Dermis blood vessel endothelial cell (primary cell): ENCODE measurements at places on chromosomes 7 and 10. TPM values are rescaled to one million over a fixed set of nuclear protein-coding genes. Genes with fewer than 3 reads are reported as not detected.

Gene FRMD4A
- total RNA-seq = 42.0 and 51.8 TPM in 2 replicates

Gene ANKRD1
- total RNA-seq = 441 and 829 TPM in 2 replicates

Gene LIPM
- not detected in 2 replicates for total RNA-seq

Gene TFR2
- 0.68 and 0.70 TPM in 2 replicates for total RNA-seq

Gene PTPRN2
- 2.1 and 2.2 TPM in 2 replicates for total RNA-seq

Gene SP4
- total RNA-seq = 6.5 and 8.4 TPM in 2 replicates

Gene HOXA7
- total RNA-seq = 1.4 and 2.9 TPM in 2 replicates

Gene TWIST1
- not detected in 2 replicates for total RNA-seq

- DNase-seq = peak; percentile 51
Observed at GRCh38 chr7:33764752-33765451, 140.4 kb upstream of the BMPER start.

DNA sequence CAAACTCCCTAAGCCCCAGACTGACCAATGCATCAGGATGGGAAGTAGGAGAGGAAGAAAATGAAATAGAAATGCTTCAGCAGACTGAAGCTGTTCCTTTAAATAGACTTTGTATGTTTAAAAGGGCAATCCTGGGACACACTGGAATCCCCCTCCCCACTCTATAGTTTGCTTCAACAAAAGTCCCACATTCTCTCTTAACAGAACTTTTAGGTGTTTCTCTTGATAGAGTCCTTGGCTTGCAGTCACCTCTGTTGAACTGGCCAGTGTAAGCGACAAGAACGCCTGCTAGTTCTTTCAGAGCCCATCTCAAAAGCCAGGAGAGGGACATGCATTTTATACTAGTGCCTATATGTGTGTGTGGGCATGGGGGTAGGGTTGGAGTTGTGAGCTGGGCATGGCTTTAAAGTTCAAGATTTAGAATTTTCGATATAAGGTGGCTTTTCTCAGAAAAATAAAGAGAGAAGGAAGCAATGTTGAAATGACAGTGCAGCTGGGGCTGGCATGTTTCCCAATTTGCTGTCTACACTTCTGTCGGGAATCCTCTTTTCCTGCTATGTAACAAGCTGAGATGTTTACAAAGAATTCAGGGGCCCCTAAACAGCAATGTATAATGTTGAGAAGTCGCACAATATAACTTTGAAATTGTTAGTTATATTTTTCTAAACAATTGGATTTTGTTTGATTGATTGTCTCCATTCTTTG, 2.1 kb downstream of the TBX20 start:
- DNase-seq = no peak

- DNase-seq = no peak
Observed at GRCh38 chr7:127091620-127092019, 161.1 kb downstream of the GRM8 start.

GRCh38 chr7:124072603-124073309, 39.9 kb upstream of the TMEM229A start:
- peak; percentile 17 for DNase-seq

DNA sequence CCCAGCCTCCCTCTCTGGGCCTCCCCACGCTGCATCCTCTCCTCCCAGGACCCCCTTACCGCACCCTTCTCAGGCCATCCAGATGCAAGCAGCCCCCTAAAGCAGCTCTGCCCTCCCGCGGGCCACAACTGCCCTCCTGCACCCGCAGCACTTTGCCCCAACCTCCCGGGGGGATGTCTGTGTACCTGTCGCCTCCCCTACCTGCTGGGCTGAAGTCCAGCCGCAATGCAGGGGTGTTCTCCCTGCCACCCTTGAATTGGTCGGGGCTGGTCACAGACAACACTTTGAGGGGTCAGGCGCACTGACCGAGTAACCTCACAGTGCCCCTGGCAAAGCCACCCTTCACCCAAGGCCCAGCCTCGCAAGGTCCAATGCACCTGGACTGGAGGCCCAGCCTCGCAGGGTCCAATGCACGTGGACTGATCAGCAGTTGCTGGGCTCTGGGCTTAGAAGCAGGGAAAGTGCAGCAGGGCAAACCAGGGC, 8.3 kb upstream of the CALML5 start:
- DNase-seq = no peak

DNA sequence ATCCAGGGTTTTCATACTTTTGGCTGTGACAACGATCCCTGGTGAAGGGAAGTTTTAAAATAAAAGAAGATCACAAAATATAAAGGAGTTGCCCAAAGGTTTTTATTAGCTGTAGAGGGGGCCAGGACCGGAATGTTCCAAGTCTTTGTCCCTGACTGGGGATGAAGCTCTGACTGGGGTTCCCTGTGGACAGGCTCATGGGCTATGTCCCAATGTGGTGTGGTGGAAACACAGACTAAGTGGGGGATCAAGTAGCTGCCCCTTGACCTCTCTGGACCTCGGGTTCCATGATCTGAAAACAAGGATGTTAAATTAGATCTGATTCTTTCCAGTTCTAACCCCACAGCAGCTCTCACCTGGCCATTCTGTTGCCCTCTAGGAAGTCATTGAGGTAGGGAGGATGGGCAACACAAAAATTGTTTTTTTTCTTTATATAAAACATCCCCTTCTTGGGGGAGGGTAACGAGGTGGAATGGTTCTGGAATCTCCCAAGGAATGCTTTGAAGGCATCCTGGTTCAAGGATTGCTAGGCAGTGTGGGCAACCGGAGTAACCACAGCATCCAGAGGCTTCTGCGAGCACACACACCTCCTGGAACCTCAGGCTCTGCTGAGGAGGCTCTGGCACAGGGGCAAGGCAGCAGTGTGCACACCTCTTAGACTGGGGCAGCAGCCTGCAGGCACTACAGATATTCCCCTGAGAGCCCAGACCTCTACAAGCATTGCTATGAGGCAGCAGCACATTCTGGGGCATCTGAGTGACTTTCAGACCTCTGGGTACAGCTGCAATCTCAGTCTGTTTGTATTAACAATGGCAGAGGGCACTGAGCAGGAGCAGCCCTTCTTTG, 21.4 kb upstream of the CRYGN start:
- DNase-seq = no peak

DNA sequence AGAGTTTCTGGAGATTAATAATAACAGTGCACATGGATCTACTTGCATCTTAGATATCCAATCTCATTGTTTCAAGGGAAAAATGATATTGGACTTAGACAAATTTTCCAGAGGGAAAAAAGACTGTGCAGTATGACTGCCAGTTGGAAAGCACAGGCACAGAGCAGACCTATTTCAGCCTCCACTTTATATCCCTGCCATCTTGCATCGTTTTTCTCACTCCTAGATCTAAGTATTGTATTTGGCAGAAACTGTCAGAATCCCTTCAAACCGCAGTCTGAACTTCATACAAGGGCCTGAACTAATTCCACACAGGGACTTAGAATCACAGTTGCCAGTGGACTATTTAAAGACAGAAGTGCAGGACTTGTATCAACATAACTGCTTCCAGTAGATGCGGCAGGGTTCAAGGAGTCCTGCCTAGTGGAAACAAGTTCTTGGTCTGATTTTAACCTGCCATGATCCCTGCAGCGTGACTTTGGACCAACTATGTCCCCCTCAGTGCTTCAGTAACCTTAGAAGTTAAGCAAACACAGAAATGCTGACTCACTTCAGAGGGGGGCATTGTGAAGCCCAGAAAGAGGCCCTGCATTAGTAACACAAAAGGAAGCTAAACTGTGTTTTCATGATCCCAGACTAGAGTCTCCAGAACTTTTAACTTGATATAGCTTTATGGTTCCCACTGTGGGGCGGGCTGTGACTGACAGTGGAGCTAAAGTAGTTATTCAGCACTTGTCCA, 95.7 kb upstream of the PALS2 start:
- DNase-seq = peak; percentile 1

DNA sequence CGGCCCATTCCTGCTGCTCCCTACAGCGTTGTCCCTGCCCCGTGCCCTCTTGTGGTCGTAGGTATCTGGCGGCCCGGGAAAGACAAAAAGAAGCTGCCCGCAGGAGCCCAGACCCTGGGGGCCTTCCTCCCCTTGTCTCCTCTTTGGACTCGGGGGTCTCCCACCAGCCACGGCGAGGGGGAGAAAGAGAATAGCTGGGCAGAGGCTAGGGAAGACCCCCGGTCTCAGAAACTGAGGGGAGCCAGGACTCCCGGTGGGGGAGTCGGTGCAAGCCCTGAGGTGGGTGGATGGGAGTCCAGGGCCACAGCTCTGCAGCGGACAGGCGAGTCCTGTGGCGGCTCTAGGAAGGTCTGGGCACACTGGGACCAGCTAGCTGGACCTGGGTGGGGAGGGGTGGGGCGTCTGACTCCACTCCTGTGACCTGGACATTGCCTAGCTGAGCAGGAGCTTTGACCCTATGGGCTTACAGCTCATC, 1.3 kb upstream of the SH2D4B start:
- no peak for DNase-seq

DNA sequence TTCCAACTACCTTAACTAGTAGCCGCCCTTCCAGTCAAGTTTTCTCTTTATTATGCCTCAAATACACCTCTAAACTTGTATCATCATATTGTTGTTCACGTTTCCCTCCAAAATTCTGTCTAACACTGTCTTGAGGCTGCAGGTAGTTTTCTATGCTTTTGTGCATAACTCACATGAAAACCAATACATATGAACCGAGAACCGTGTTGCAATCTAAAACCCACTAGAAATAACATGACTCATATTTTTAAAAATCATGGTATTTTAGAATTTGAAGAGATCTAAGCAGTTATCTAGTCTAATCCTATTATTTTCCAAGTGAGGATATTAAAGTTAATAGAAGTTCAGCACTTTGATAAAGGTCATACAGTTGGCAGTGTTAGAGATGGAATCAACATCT, 18.2 kb downstream of the LIPF start:
- no peak for DNase-seq

DNA sequence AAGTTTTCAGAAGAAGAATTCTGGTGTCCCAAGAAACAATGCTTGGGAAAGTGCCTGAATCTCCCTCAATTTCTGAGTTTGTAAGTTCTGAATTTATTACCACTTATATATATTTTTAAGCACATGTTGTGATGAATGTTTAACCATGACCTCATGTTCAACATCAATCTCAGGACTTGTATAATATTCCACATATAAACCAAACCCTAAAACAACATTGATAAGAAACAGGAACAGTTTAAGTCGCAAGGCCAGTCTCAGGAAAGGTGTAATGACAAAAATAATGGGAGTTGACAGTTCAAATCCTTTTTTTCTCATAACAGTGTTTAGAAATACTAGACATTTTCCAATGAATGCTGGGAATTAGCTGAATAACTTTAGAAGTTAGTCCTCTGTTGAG, 22.8 kb downstream of the NRP1 start:
- no peak for DNase-seq

DNA sequence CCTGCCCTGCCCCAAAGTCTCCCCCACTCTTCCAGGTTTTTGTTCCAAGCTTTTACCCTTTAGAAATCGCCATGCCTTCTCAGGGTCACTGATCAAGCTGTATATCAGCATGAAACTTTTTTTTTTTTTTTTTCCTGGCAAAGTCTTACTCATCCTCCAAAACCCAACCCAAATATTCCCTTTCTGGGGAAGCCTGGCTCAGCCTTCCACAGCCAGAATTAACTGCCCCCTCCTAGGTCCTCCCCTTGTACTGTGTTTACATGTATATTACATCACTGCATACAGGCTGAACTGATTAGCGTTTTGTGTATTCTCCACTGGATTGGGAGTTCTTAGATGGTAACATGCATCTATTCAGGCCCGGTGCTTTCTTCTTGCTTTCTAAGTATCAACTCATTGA, 4.6 kb upstream of the NOBOX start:
- no peak for DNase-seq

- DNase-seq = no peak
Observed at GRCh38 chr10:73979141-73979808, 18.6 kb upstream of the VCL start.

DNA sequence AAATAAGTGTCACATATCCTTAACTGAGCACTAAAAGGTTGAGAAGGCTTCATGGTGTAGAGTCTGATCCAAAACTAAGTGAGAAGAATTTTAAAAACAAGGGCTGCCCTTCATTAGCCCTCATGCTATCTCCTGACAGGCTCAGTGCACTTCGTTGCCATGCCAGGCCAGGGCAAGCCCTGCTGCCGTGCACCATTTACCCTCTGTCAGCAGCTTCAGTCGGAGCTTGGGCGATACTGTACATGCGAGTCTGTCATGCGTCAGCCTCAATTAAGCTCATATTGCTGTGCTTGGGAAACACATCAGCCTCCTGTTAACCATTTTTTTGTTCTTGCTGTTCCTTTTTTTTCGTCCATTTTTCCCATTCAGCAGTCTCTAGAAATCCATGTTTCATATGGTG, 166.6 kb downstream of the VTI1A start:
- no peak for DNase-seq

DNA sequence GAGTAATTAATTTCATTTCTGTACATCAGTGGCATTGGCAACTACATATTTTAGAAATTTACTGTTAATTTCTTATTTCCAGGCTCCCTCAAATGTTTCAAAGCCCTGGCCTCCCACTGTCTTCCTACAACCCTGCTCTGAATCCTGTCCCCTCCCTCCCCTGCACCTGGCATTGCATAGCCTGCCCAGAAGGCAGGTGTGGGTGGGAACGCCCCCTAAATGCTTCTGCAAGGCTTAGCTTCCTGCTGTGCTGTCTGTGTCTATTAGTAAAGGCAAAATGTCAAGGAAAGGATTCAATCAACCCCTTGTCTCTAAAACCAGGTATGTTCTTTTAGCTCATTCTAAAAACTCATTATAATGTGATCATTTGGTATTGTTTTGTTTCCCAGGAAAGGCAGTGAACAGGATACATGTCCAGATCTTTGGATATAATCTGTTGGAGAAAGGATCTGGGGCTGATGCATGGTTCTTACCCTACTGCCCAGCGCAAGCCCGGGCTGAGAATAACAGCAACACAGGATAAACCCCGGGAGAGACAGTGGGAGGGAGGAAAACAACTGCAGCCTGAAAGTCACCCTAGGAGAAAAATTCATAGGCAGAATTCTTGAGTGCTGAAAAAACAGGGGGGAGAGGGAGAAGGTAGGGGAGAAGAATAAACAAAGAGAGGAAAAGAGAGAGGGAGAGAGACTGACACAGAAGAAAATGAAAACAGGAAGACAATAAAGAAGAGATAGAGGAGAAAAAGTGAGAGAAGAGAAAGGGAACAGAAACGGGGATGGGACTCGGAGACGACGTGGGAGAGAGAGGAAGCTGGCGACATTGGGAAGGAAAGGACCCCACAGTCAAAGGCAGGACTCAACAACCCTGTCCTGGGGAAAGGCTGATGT, 589 bp downstream of the ZNF488 start:
- no peak for DNase-seq

DNA sequence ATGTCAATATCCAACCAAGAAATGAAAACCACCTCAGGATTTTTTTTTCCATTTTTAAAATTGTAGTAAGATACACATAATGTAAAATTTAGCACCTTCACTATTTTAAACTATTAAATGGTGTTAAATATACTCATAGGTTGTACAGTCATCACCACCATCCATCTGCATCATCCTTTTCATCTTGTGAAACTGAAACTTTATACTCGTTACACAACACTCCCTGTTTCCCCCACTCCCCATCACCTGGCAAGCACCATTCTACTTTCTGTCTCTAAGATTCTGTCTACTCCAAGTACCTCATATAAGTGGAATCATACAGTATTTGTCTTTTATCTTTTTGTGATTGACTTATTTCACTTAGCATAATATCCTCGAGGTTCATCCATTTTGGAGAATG, 335.2 kb upstream of the NPSR1 start:
- DNase-seq = no peak

GRCh38 chr7:158541346-158542010, 46.1 kb downstream of the PTPRN2 start:
- no peak for DNase-seq

GRCh38 chr10:132713421-132714095, 72.4 kb downstream of the NKX6-2 start:
- no peak for DNase-seq

- peak; percentile 89 for DNase-seq
Observed at GRCh38 chr10:87915989-87916388, 52.6 kb downstream of the PTEN start.

GRCh38 chr7:99920149-99920548, 819 bp upstream of the TRIM4 start:
- DNase-seq = peak; percentile 14
